Activated CD8-positive, alpha-beta memory T cell treated with anti-CD3 and anti-CD28 coated beads, Interleukin-2, amount 50 U/mL, for 48 hours (primary cell): ENCODE measurements at places on chromosomes 1 and 21.
A peak's percentile ranks its signal among the peaks of the same experiment; 100 is the strongest.

- DNase-seq, result no peak
Observed at GRCh38 chr1:96313216-96313615, 408.4 kb upstream of the PTBP2 start.

DNA sequence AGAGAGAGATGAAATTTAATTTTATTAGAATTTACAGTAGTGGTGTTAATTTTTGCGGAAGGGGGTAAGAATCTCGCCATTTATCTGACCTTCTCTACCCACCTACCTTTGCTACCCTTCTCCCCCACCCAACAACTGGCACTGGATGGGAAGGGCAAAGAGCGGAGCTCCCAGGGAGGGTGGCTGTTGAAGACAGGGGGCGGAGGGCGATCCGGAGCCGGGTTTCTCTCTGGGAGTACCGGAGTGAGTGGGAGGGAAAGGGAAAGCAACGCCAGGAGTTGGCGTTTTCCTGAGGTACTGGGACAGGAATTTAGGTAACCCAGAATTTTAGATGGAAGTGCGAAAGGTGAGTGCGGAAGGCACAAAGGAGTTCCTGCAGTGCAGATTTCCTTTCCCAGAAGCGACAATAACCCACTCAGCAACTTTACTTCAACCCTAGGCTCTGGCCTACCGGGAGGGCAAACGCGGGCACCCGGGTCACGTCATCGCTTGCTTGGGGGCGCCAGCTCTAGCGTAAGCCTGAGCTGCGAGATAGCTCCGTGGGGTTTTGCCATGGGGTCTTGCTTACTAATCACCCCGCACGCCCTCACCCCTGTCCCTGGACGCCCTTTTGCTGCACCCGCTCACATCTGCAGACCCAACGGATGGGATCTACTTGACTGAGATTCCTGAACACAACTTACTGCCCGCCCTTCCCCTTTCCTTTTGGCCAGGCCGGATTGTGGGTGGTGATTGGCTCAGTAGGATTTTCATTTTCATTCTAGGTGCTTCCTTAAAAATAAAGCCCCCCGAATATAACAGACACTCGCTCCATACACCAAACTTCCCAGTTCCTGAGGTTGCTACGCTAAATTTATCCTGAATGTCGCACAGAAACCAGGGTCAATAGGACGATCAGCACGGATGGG is 413.0 kb upstream of the ESRRG start:
- DNase-seq, result no peak

DNA sequence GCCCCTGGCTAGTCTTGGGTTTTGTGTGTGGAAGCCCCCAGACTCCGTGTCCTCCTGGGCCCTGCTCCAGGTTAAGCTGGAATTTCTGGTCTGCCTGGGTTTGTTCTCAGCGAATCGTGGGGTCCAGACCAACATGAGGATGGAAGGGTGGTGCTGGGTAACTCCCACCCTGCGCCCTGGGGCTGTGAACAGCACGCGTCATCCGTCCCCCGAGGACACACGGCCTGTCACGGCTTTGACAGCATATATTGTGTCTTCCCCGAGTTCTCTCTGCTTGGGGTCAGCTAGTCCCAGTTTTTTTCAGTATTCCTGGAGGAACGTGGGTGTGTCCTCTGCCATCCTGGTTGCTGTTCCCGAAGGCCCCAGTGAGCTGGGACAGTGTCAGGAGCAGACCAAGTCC is 11.8 kb downstream of the GPR137B start:
- DNase-seq, result no peak

DNA sequence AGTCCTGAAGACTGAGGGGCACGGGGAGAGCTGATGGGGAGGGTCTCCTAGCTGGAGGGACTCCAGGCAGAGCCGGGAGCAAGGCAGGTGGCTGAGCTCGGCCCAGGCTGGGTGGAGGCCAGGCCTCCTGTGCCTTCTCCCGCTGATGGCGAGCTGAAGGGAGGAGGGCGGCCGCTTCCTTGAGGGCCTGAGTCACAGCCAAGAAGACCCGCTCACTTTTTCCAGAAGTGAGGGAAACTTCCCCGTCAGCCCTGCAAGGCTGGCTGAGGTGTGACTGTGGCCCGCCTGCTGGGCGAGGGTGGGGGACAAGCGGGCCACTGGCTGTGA is 1.7 kb upstream of the VWA1 start:
- peak; percentile 81 for DNase-seq

DNA sequence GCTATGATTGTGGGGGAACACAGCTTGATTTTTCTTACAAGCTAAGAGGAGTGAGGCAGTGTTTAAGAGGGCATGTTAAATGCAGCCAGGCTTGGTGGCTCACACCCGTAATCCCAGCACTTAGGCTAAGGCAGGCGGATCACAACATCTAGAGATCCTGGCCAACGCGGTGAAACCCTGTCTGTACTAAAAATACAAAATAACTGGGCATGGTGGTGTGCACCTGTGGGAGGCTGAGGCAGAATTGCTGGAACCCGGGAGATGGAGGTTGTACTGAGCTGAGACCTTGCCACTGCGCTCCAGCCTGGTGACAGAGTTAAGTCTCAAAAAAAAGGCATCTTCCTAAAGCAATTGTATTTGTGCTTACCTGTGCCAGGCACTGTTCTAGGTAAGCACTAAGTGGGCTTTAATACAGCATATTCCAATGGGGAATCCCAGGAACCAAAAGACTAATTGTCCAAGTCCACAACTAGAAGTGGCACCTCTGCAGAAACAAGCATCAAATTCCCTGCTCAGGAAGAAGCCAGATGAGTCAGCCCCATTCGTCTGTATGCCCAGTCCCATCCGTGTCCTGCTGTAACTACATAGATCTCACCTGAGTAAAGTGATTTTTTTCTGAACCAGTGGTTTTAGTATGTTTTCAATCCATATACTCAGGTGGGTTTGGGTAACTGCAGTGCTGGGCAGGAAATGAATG is 4.6 kb downstream of the RCC1 start:
- DNase-seq, result peak; percentile 86

DNA sequence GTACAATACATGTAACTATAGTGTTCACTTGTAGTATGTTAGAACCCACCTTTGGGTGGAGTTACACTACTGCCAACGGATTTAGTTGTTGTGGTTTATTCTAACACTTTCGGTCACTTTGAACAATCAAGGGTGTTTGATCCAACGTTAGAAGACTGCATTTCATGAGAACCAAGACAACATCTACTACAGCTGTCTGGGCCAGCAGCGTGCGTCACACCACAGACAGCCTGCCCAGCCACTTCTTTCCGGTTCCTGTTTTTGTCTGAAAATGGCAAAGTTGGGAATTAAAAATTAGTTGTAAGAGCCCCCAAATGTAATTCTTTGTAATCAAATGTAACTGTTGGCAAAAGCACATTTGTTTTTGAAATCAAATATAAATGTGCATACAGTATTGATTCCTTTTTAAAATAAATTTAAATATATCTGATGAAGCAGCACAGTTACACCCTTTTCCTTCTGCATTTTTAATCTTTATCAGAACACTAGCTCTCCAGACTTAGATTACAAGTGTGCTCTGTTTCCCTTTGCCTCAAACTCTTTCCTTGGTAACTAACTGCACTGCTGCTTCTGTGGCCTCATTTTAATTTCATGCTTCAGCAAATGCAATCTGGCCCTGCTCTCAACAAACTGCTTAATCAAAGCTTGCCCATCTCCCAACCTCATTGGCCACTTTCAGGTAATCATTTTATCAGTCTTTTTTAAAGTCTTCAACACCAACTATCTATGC is 86.6 kb upstream of the DPH5 start:
- DNase-seq, result peak; percentile 58

GRCh38 chr1:48049823-48050535 is 52.8 kb upstream of the TRABD2B start:
- no peak for DNase-seq

DNA sequence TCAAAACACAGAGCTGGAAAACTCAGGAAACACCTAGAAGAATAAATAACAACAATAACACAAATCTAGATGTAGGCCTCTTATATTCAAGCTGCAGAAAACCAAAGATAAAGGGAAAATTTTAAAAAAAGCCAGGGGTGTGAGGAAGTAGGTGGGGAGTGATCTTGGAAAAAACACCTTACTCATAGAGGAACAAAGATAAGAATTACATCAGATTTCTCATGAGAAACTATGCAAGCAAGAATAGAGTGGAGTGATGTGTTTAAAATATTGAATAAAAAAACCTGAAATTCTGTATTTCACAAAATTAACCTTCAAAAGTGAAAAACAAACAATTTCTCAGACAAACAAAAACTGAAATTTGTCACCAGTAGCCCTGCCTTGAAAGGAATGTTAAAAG is 265.5 kb upstream of the RGS18 start:
- no peak for DNase-seq

DNA sequence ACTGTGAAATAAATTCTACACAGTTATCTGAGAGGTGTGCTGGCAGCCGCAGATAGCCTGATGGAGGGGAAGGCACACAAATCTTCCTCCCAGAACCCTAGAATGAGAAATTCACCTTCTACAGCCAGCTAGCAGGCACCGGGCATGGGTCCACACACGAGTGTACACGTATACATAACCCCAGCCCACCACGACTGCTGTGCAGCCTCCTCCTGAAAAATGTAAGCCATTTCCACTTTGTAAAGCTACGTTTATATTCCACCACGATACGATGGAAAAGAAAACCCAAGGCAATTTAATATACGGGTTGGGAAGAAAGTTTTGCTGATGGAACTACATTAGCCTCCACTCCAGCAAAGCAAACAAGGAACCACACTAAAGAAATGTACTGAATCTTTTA is 1.8 kb downstream of the BTG3 start:
- no peak for DNase-seq

- no peak for DNase-seq
Observed at GRCh38 chr1:2463396-2463795, 12.7 kb upstream of the PLCH2 start.

- DNase-seq, result no peak
Observed at GRCh38 chr21:24881506-24881905, 725.8 kb downstream of the MRPL39 start.

- DNase-seq, result no peak
Observed at GRCh38 chr1:223763881-223764280, 51.5 kb downstream of the CAPN2 start.

DNA sequence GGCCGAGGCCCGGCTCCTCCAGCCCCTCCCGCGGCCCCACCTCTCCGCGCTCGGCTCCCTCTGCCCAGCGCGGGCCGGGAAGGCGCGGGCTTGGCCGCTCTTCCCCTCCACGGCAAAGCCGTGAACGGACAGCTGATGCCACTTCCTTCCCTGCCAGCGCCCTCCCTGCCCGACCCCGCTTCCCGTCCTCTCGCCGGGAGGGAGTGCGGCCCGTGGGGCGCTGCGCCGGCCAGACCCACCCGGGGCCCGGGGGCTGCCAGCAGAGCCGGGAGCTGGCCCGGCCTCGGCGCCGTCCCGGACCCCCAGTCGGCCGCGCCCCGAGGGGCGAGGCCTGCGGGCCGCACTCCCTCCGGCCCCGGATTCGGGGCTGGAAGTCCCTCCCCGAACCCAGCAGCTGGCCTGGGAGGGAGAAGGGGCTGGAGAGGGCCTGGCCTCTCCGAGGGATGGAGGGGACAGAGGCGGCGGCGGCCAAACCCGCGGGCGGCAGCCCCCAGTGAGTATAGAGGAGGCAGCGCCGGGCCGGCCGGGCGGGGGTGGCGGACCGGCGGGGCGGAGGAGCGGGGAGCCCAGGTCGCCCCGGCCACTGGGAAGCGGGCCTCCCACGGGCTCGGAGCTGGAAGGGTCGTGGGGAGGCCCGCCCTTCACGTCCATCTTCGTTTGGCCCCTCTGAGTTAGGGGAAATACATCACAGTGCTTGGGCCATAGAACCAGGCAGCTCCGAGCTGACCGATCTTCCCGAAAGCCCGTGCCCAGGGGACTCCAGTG is at the start of gene KIAA1614:
KIAA1614 (plus strand) TSS at position 97 of the 765 bp plus-strand sequence; CDS start at position 444, 347 bp downstream.
- DNase-seq, result no peak

DNA sequence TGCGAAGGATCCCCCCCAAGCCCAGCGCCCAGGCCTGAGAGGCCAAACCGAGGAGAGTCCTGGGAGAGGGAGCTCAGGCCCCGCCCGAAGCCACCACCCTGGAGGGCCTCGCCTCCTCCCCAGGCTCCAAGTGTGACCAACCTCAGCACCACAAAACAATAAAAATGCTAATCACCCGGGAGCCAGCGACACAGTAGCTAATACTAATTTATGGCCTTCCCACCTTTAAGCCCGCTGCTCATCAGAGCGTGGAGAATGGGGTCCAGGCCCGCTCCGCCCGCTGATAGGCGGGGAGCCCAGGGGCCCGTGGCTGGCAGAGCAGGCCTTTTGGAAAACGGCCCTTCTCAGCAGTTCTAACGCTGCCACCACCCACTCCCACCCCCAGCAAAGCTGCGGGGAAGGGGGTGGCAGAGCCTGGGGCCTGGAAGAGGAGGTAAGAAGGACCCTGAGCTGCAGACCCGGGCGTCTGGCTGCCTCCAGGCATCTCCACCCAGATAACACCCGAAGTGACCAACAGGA is 20.4 kb upstream of the TAS1R2 start:
- no peak for DNase-seq
